ENCODE measurements at places on chromosomes 1 and 21. TPM values are rescaled to one million over a fixed set of nuclear protein-coding genes. Genes with fewer than 3 reads are reported as not detected.

Gene OR2W3
- 0.97 TPM for total RNA-seq

Gene TRABD2B
- total RNA-seq = 0.42 TPM

Gene PDC
- 1.5 TPM for total RNA-seq

Gene MAPKAPK2
- total RNA-seq = 114 TPM

Gene TSPEAR
- 0.45 TPM for total RNA-seq

Gene FAM89A
- total RNA-seq = 65.7 TPM

Gene L1TD1
- 7.3 TPM for total RNA-seq

Gene GBP7
- not detected for total RNA-seq

Gene ADAMTS1
- total RNA-seq = 35.9 TPM

Gene SLC30A10
- 0.16 TPM for total RNA-seq

Gene FNDC5
- 3.8 TPM for total RNA-seq

Gene SPAG17
- total RNA-seq = 4.8 TPM

Gene IL24
- not detected for total RNA-seq

Gene ZNF683
- total RNA-seq = 0.61 TPM

Gene XCL2
- not detected for total RNA-seq

Gene C1orf185
- total RNA-seq = not detected

Gene TNN
- total RNA-seq = 0.23 TPM

Gene CA14
- 0.75 TPM for total RNA-seq

Gene COL16A1
- 39.0 TPM for total RNA-seq

Gene PGLYRP3
- not detected for total RNA-seq

Gene DNAJC28
- 5.3 TPM for total RNA-seq

- no peak for ATAC-seq
Measured at GRCh38 chr21:27077501-27077900, 110.6 kb upstream of the ADAMTS5 start.

- ATAC-seq = no peak
Measured at GRCh38 chr1:5747426-5748285, 244.6 kb downstream of the NPHP4 start.

DNA sequence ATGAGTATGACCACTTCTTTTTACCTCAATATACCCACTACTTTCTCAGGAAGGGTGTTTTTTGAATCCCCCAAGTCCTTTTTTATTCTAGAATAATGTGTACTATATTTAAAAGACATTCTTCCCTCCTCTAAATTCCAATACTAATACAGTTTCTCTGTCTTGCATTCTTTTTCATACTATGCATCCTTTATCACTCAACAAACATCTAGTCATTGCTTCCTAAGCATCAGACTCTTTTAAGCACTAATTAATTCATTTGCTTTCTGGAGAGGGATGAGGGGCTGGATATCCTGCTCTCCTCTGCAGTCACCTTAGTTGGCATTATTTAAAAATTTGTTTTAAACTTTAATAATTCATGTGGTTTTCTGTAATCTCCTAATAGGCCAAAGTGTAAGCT lies 838.8 kb downstream of the KCNT2 start:
- ATAC-seq = no peak

GRCh38 chr1:105894006-105894405 lies 1162.5 kb upstream of the PRMT6 start:
- ATAC-seq = no peak

GRCh38 chr21:43004926-43005325 lies 30.6 kb downstream of the PKNOX1 start:
- ATAC-seq = no peak

- no peak for ATAC-seq
Measured at GRCh38 chr1:192161976-192162375, 3.7 kb downstream of the RGS18 start.

GRCh38 chr1:111201275-111202090 lies 1.0 kb upstream of the DENND2D start:
- no peak for ATAC-seq

DNA sequence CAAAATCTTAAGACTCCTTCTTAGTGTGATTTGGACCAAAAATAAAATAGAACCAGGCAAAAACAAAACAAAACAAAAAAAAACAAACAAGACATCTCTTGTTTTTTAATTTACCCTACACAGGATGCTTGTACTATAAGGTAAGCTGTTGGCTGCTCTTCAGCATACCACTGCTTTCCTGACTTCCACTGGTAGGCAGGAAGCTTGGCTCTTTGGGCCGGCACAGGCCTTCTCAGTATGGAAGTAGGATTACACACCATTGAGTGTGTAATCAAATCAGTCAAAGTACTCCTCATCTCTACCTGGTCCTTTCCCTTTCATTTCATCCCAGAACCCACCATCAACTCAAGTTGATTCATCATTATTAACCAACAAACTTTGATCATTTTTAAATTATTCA lies 61.9 kb upstream of the RGS1 start:
- no peak for ATAC-seq

DNA sequence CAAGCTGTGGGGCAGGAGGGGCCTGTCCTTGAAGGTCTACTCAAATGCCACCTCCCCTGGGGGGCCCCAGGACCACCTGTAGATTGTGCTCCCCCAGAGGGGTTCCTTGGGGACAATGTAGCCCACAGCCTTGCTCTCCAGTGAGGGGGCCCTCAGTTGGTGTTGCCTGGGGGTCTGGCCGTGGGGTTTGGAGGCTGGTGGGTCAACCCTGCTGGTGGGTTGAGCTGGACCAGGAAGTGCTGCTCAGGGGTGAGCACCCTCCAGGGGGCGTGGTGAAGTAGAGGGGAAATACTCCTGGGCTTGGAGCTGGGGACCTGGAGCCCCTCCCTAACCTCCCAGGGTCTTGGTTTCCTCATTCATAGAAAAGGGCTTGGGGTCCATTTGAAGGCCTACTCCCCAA lies 143.6 kb upstream of the WNT4 start:
- ATAC-seq = no peak

GRCh38 chr1:69523032-69523431 lies 44.7 kb upstream of the LRRC7 start:
- ATAC-seq = no peak

GRCh38 chr1:201084295-201084694 lies 27.9 kb downstream of the CACNA1S start:
- no peak for ATAC-seq

GRCh38 chr1:116751146-116751545 lies 3.1 kb upstream of the CD2 start:
- ATAC-seq = no peak

- peak; percentile 40 for ATAC-seq
Measured at GRCh38 chr1:111733183-111733991, 5.8 kb downstream of the INKA2 start.

DNA sequence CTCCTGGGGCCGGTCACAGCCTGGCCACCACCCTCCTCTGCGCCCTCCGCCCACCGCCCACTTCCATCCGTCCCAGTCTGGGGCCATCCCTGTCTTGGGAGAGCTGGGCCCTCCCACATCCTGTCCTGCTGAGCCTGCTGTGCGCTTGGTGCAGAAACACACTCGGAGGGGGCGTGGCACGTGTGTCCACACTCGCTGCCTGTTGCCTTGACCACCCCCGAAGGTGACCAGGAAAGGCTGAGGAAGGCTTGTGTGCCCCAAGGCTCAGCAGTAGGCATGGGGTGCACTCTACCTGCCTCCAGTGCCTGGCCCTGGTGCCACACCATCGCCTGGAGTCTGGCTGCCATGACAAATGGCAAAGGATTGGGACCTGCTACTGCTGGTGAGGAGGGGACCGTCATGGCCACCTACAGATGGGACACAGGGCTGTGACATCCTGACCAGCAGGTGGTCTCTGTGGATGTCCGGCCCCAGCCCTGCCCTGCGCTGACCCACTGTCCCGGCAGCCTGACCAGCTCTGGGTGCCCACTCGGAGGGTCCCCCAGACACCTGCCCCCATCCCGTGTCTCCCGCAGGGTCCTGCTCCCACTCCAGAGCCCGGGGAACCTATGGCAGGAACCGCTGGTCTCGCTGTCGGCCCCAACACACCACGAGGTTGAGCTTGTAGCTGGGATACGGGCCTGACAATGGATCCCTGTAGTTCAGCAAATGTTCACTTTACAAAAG lies 23.2 kb upstream of the PTTG1IP start:
- no peak for ATAC-seq

DNA sequence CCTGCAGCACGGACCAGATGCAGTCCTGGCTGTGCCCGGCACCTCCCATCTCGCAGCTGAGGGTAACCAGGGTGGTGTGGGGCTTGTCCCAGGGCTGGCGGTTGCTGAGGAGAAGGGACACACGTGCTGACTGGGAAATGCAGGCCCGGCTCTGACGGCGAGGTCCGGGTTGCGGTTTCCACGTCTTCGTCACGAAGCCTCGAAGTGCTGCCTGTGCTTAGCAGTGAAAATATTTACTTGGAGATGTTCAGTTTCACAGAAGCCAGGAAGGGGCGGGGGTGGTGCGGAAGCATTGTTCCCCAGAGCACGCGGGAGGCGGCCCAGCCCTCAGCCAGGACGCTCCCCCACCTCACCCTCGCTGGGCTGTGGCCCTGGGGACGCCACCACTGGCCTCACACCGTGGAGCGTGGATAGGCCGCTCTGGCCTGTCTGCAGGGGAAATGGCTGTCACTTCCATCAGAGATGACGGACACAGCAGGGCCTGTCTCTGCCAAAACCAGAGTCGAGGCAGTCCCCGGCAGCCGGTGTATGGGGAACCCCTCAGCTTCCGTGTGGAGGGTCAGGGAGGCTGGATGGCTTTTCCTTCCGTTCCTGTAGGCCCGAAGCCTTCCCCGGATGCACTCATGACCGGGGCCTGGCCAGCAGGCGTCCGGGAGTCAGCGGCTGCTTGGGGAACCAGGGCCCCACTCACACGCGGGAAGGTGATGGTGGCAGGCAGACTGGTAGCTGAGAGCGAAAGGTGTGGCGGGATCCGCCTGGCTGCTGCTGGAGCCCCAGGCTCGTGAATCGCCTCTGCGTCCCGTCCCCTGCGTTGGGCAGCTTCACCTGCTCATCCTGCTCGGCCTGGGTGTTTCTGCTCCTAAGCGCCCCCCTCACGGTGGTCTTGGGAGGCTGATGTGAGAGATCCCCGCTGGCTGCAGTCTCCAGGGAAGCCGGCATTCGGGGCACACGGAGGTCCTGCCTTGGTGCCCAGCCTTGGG lies 14.7 kb upstream of the POFUT2 start:
- ATAC-seq = peak; percentile 61

- no peak for ATAC-seq
Measured at GRCh38 chr1:229882621-229883020, 184.4 kb upstream of the GALNT2 start.

- no peak for ATAC-seq
Measured at GRCh38 chr1:243712941-243713340, 137.1 kb downstream of the AKT3 start.

DNA sequence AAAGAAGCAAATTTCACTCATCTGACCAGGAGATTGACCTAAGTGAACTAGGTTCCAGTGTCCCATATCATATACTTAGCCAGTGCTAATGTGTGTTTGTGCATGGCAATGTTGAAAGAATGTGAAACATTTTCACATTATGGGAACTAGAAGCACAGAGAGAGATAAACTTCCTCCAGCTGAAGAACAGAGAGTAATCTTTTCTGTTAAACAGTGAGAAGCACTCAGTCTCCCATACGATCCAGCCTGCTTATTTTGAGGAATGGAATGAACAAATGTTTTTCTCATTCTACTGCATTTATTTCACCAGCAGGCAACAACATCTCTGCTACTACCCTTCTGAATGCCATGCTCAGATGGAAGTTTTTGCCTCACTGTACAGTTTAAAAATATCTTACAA lies 170.5 kb downstream of the TTLL7 start:
- no peak for ATAC-seq

GRCh38 chr1:9246841-9247785 lies 12.5 kb downstream of the H6PD start:
- ATAC-seq = no peak

GRCh38 chr21:40638466-40639251 lies 208.3 kb downstream of the DSCAM start:
- peak; percentile 56 for ATAC-seq

- peak; percentile 94 for ATAC-seq
Measured at GRCh38 chr1:97488530-97488929, 432.3 kb downstream of the DPYD start.

GRCh38 chr1:25657121-25657882 lies 40.7 kb downstream of the MAN1C1 start:
- peak; percentile 63 for ATAC-seq

GRCh38 chr1:235043234-235043633 lies 85.4 kb downstream of the TOMM20 start:
- no peak for ATAC-seq

- ATAC-seq = peak; percentile 28
Measured at GRCh38 chr1:43602990-43603389, 47.0 kb upstream of the KDM4A start.

DNA sequence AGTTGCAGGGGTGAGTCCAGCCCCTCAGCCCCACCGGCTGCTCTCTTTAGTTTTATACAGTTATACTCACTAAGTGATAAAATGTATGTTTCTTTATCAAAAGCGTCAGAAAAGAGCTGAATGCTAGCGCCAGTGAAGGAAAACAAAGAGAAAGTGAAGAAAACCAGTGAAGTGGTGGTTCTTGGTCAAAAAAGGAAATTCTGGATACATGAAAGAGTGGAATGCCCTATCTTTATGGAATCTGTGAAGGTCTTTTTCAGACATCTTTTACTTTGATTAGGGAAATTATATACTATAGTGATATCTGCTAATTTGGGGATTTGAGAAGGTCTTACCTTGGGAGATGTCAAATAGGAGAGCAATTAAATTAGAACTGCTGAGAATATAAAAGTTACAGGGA lies 41.3 kb downstream of the GPR3 start:
- no peak for ATAC-seq

DNA sequence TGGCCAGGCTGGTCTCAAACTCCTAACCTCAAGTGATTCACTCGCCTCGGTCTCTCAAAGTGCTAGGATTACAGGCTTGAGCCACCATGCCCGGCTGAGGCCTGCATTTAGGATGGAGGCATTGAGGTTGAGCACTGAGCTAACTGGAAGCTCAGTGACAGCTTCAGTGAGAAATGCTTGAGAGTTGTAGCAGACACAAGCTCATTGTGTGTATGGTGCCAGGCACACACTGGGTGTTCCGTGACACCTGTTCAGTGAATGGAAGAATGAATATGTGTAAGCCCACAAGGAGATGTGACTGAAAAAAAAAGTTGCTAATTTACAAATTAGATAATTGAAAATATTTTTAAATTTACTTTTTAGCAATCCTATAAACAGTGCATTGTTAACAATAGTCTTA lies 21.8 kb downstream of the LURAP1 start:
- ATAC-seq = no peak

- ATAC-seq = no peak
Measured at GRCh38 chr1:109258481-109259466, 9.4 kb downstream of the CELSR2 start.

GRCh38 chr1:214584805-214585766 lies 17.9 kb upstream of the CENPF start:
- peak; percentile 91 for ATAC-seq

Data from motor neuron (in vitro differentiated cells).